ENCODE measurements at places on chromosomes 7 and 10.
A peak's percentile ranks its signal among the peaks of the same experiment; 100 is the strongest.

GRCh38 chr10:396107-396506 is 260.9 kb downstream of the ZMYND11 start:
- no peaks in the 10 kb centered on the region for H3K27me3 ChIP-seq
- no peak overlapping the region for H3K4me3 ChIP-seq
- peaks cover 26% of the 10 kb centered on the region for H3K4me1 ChIP-seq
- H3K36me3 ChIP-seq, result no peaks in the 10 kb centered on the region

GRCh38 chr7:147023440-147023839 is 906.8 kb downstream of the CNTNAP2 start:
- H3K27me3 ChIP-seq, result no peaks in the 10 kb centered on the region
- H3K36me3 ChIP-seq, result no peaks in the 10 kb centered on the region
- no peaks in the 10 kb centered on the region for H3K4me1 ChIP-seq
- H3K27ac ChIP-seq, result no peak overlapping the region

GRCh38 chr7:111867348-111867931 is 305.1 kb upstream of the IMMP2L start:
- no peaks in the 10 kb centered on the region for H3K4me1 ChIP-seq
- no peak overlapping the region for H3K27ac ChIP-seq
- no peak for DNase-seq
- H3K27me3 ChIP-seq, result no peaks in the 10 kb centered on the region
- H3K4me3 ChIP-seq, result no peak overlapping the region
- H3K36me3 ChIP-seq, result no peaks in the 10 kb centered on the region

GRCh38 chr7:101567230-101567629 is 61.9 kb downstream of the MYL10 start:
- no peaks in the 10 kb centered on the region for H3K27me3 ChIP-seq
- H3K36me3 ChIP-seq, result no peaks in the 10 kb centered on the region
- no peak overlapping the region for H3K27ac ChIP-seq
- DNase-seq, result no peak
- no peaks in the 10 kb centered on the region for H3K4me1 ChIP-seq
- no peak overlapping the region for H3K4me3 ChIP-seq

GRCh38 chr7:92972441-92972840 is 136.1 kb upstream of the CDK6 start:
- H3K36me3 ChIP-seq, result no peaks in the 10 kb centered on the region
- H3K4me1 ChIP-seq, result no peaks in the 10 kb centered on the region
- no peaks in the 10 kb centered on the region for H3K27me3 ChIP-seq

GRCh38 chr7:103793614-103794013 is 195.8 kb downstream of the RELN start:
- no peak overlapping the region for H3K27ac ChIP-seq
- H3K4me1 ChIP-seq, result no peaks in the 10 kb centered on the region
- no peak overlapping the region for H3K4me3 ChIP-seq
- no peaks in the 10 kb centered on the region for H3K36me3 ChIP-seq

DNA sequence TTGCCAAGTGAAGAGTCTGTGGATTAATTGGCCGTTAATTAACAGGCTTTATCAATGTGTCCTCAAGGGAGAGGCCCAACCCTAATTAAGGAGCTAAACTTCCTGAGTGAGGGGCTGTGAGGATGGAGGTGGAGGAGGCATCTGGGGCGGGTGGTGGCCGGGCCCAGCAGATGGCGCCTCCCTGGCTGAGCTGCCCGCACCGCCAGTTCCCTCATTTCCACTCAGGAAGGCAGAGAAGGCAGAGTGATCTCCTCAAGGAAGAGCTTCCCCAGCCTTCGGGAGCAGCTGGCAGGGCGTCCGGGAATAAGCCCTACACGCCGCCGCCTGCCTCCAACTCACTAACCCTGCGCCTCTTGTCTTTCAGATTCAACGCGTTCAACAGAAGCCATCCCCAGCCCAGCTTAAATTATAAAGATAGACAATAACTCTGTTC is 112.2 kb downstream of the CYTH3 start:
- no peaks in the 10 kb centered on the region for H3K27me3 ChIP-seq
- H3K27ac ChIP-seq, result no peak overlapping the region
- peaks cover 29% of the 10 kb centered on the region for H3K36me3 ChIP-seq
- DNase-seq, result peak; percentile 68
